ENCODE measurements at places on chromosomes 4 and X.

- peak; percentile 61 for DNase-seq
Measured at GRCh38 chrX:85244450-85245211, 840 bp downstream of the ZNF711 start.

DNA sequence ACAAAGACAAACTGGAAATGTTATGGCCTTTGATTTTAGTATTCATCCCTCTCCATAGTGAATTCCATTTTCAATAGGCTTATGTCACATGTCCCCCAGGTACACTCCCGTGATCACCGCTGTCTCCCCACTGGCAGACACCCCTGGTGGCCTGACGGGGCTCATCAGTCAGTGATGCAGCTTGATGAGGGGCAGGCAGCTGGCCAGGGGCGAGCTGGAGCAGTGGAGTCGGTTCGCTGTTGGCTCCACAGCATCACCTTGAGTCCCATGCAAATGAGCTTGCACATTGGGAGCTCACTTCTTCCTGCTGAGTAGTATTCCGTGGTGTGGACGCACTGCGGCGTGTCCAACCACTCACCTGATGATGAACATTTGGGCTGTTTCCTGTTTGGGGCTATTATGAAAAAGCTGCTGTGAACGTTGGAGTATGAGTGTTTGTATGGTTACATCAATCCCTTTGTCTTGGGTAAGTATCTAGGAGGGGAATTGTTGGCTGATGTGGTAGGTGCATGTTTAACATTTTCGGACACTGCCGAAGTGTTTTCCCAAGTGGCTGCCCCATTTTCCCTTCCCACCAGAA is 5.2 kb downstream of the TREX2 start:
- DNase-seq = no peak

DNA sequence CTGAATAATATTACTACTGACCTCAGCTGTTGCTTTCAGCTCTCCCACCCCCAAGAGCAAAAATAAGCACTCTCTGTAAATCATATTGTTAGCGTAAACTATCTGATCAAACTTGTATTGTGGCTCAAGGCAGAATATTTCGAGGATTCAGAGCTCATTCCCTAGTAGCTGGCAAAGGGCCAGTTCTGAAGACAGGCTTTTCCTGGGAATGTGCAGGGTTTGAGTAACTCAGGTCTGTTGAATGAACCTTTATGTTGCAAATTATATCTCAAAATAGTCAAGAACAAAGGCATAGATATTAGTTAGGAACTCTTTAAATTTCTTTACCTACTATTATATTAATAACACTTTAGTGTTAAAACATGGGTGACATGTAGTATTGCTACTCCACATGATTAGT is 454.9 kb downstream of the CCSER1 start:
- DNase-seq = no peak

- no peak for DNase-seq
Measured at GRCh38 chr4:152591876-152592275, 56.0 kb upstream of the FBXW7 start.

Data from KBM-7 (cell line).